Aorta (tissue), 5 donors: ENCODE measurements at places on chromosomes 3 and 15. TPM values are rescaled to one million over a fixed set of nuclear protein-coding genes. Genes with fewer than 3 reads are reported as not detected.

ANXA2 gene
- 699 TPM for total RNA-seq

PAQR5 gene
- 0.71 TPM for total RNA-seq

MEX3B gene
- total RNA-seq, result 1.2 TPM

CCDC39 gene
- total RNA-seq, result 0.60 TPM

TLNRD1 gene
- total RNA-seq, result 24.4 TPM

GPR149 gene
- not detected for total RNA-seq

DNA sequence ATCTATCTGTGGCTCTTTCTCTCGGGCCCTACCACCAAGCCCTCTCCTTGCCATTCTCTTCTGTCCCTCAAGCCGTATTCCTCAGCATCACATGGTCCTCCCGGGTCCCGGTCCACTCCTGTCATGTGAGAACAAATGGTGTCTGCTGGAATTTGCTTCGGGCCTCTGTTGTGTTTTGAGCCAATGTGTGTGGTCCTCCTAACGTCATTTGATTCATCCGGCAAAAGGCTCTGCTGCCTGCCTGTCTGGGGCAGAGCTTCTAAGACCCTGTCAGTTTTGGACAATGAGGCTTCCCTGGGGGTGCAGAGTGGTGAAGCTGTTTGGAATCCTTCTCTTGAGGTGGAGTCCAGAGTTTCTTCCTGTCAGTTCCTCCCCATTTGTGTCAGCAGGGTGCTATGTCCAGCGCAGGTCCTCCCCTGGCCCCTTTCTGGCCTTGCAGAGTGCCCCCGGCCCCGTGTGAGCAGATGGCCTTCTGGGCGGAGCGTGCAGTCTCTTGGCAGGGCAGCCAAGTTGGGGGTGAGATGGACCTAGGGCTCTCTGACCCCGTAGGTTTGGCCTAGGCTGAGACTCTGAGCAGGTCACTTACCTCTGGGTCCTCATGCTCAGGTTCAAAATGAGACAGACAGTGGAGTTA, 93.6 kb downstream of the APBA2 start:
- no peaks in the 10 kb centered on the region for H3K4me1 ChIP-seq
- no peaks in the 10 kb centered on the region for H3K36me3 ChIP-seq
- DNase-seq, result no peak
- no peak overlapping the region for H3K4me3 ChIP-seq

DNA sequence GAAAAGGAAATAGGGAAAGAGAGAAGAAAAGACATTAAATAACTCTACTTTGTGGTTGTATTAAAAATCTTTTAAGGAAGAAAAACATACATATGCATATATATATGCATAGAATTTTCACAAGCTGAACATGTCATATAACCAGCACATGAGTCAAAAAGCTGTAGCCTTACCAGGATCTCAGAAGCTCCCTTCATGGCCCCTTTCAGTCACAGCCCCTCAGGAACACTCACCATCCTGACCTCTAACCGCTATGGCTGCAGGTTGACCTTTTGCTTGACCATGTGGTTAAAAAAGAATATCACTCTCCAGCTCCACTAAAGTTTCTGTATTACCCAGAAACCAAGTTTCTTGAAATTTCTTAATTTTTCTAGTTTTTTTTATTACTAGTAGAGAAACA, 103.4 kb downstream of the CHST2 start:
- H3K4me3 ChIP-seq, result no peak overlapping the region
- no peaks in the 10 kb centered on the region for H3K36me3 ChIP-seq
- H3K27ac ChIP-seq, result no peak overlapping the region

DNA sequence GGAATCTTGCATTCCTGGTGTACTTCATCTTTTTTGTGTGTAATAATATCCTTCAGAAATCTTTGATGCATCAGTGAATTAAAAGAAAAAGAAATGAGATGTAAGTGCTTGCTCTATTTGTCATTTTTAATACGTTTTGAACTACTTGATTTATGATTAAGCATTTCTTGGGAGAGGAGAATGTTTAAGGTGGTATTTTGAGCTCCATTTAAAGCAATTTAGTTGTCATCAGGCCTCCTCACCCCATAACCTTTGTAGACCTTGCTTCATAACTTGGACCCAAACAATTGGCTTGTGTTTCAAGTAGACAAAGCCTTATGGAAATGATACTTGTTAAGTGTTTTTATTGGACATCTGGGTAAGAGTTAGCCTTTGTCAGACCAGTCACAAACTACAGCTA, 87.1 kb upstream of the VEPH1 start:
- no peak overlapping the region for H3K4me3 ChIP-seq
- no peaks in the 10 kb centered on the region for H3K4me1 ChIP-seq
- H3K27ac ChIP-seq, result no peak overlapping the region
- DNase-seq, result no peak

DNA sequence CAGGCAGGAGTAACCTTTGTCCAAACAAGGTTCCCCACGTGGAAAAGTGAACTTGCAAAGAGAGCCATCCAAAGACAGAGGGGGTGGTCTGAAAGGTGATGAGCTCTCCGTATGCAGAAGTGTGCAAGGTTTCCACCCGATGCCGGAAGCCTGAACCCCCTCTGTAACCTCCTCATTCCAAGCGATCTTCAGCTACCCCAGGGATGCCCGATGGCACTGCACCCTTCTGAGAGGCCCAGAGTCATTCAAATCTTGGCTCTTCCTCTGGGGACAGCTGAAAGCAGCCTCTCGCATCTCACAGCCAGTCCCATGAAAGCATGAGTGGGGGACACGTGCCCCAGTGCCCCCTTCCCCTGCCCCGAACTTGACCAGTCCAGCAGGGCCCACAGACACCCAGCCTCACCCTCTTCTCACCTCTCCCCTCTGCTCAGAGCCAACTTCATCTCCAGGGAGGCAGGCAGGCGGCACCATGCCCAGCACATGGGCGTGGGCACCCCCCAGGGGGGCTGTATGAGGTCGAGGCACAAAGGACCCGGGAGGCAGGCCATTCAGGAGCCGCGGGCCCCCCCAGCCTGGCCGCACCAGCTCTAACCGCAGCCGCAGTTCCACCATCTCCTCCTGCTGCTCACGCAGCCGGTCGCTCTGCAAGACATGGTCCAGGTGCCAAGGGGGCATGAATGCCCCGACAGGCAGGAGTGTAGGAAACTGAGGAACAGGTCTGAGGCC, 8.7 kb downstream of the KIF7 start:
- no peaks in the 10 kb centered on the region for H3K36me3 ChIP-seq
- no peak overlapping the region for H3K4me3 ChIP-seq
- H3K27me3 ChIP-seq, result no peaks in the 10 kb centered on the region
- no peak for DNase-seq
- no peak overlapping the region for H3K27ac ChIP-seq

DNA sequence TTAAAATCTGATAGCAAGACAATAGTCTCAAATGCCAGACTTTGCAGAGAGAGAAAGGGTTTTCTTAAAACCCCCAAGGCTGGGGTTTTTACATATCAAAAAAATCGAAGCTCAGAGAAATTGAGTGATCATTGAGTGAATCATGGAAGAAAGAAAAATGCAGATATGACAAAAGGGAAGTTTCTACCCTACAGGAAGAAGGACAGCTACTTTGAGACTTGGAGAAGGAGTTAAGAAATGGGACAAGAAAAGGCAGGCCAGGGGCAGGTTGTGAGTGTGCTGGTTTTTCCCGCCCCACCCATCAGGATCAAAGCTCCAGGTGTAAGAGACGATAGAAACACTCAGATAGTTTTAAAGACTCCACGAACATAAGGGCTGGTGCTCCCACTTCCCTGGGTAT, 18.6 kb downstream of the TMEM158 start:
- no peak overlapping the region for H3K4me3 ChIP-seq
- no peaks in the 10 kb centered on the region for H3K36me3 ChIP-seq
- no peaks in the 10 kb centered on the region for H3K4me1 ChIP-seq
- no peak for DNase-seq
- H3K27me3 ChIP-seq, result no peaks in the 10 kb centered on the region
- H3K27ac ChIP-seq, result no peak overlapping the region

DNA sequence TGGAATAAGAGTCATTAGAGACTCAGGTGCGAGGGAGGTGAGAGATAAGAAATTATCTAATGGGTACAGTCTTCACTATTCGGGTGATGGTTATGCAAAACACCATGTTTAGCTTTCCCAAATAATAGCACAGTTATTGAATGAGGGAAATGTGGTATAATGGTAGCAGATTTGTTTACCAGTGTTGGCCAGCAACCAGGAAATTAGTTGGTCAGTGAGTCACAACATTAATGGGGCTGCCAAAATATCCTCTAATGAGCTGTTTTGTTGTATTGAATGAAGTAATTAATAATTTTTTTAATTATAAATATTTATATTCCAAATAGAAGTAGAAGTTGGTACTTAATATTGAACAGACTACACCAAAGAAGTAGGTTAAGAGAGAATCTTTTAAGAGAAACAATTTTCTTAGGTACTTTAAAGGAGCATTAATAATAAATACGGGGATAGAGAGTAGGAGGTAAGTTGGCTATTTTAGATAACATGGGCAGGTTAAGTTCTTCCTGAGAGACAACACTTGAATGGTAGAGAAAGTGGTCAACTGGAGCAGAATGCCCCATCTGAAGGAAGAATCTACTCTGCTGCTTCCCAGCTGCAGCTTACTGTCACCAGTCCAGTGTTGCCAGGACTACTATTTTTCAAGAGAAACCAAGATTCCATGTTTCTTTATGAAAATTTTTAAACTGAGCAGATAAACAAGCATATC, 218.8 kb downstream of the UBE2E2 start:
- no peak for DNase-seq
- no peaks in the 10 kb centered on the region for H3K27me3 ChIP-seq
- H3K4me1 ChIP-seq, result no peaks in the 10 kb centered on the region
- H3K27ac ChIP-seq, result no peak overlapping the region

- H3K4me1 ChIP-seq, result no peaks in the 10 kb centered on the region
- H3K27ac ChIP-seq, result no peak overlapping the region
- DNase-seq, result no peak
These were observed 107.2 kb upstream of the ALDH1A3 start for GRCh38 chr15:100772478-100772877.

- no peaks in the 10 kb centered on the region for H3K36me3 ChIP-seq
- no peaks in the 10 kb centered on the region for H3K27me3 ChIP-seq
- peaks cover 6% of the 10 kb centered on the region for H3K4me1 ChIP-seq
- DNase-seq, result no peak
These were observed 3.1 kb downstream of the OXSR1 start for GRCh38 chr3:38168151-38169026.

- peak overlapping the region; percentile 68 for H3K27ac ChIP-seq
- no peaks in the 10 kb centered on the region for H3K27me3 ChIP-seq
- no peak for DNase-seq
- no peaks in the 10 kb centered on the region for H3K36me3 ChIP-seq
- peaks cover 3% of the 10 kb centered on the region for H3K4me1 ChIP-seq
These were observed 9.5 kb downstream of the LIMD1 start for GRCh38 chr3:45604066-45604465.

DNA sequence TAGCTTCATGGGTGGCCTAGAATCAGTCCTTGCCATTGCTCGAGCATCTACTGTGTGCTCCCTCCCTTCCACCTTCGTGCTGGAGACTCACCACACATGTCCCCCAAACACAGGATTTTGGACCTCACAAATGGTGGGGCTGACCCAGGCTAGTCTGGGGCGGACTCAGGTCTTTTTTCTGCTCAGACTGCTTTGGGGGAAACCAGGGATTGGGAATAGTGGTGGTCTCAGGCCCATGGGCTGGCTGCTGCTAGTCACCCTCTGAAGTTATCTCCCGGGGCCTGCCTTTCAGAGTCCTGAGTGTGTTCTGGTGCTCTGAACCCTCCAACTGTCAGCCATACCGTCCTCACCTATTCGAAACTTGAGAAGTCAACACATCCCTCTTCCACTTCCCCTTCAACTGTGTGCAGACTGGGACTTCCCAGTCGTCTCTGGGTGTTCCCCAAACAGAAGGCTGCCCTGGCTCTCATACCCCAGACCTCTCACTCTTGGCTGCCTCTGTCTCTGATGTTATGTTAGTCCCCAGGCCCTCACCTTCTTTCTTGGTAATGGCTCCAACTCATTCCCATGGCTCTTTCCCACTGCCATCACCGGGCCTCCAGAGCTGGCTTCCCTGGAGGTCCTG, 46.0 kb downstream of the PPCDC start:
- DNase-seq, result no peak
- no peak overlapping the region for H3K4me3 ChIP-seq
- no peak overlapping the region for H3K27ac ChIP-seq
- H3K4me1 ChIP-seq, result no peaks in the 10 kb centered on the region
- H3K27me3 ChIP-seq, result no peaks in the 10 kb centered on the region
- no peaks in the 10 kb centered on the region for H3K36me3 ChIP-seq

GRCh38 chr15:50049871-50050270, 69.2 kb downstream of the ATP8B4 start:
- H3K4me3 ChIP-seq, result no peak overlapping the region
- no peaks in the 10 kb centered on the region for H3K4me1 ChIP-seq
- no peaks in the 10 kb centered on the region for H3K36me3 ChIP-seq
- DNase-seq, result no peak

- no peaks in the 10 kb centered on the region for H3K4me1 ChIP-seq
- H3K4me3 ChIP-seq, result no peak overlapping the region
- no peak for DNase-seq
- no peaks in the 10 kb centered on the region for H3K36me3 ChIP-seq
- H3K27me3 ChIP-seq, result no peaks in the 10 kb centered on the region
These were observed 140.4 kb upstream of the ATP2B2 start for GRCh38 chr3:10645800-10646199.

GRCh38 chr3:77799278-77799677, 759.4 kb downstream of the ROBO2 start:
- no peaks in the 10 kb centered on the region for H3K36me3 ChIP-seq
- H3K4me3 ChIP-seq, result no peak overlapping the region
- no peak for DNase-seq

GRCh38 chr3:12839156-12839946, 2.0 kb downstream of the RPL32 start:
- no peaks in the 10 kb centered on the region for H3K27me3 ChIP-seq
- peaks cover 9% of the 10 kb centered on the region for H3K36me3 ChIP-seq
- no peak for DNase-seq
- no peak overlapping the region for H3K27ac ChIP-seq

- no peaks in the 10 kb centered on the region for H3K27me3 ChIP-seq
- no peak for DNase-seq
- H3K4me3 ChIP-seq, result no peak overlapping the region
- H3K27ac ChIP-seq, result no peak overlapping the region
- no peaks in the 10 kb centered on the region for H3K36me3 ChIP-seq
- H3K4me1 ChIP-seq, result peaks cover 2% of the 10 kb centered on the region
These were observed 6.8 kb downstream of the CHRM5 start for GRCh38 chr15:33975022-33975565.

DNA sequence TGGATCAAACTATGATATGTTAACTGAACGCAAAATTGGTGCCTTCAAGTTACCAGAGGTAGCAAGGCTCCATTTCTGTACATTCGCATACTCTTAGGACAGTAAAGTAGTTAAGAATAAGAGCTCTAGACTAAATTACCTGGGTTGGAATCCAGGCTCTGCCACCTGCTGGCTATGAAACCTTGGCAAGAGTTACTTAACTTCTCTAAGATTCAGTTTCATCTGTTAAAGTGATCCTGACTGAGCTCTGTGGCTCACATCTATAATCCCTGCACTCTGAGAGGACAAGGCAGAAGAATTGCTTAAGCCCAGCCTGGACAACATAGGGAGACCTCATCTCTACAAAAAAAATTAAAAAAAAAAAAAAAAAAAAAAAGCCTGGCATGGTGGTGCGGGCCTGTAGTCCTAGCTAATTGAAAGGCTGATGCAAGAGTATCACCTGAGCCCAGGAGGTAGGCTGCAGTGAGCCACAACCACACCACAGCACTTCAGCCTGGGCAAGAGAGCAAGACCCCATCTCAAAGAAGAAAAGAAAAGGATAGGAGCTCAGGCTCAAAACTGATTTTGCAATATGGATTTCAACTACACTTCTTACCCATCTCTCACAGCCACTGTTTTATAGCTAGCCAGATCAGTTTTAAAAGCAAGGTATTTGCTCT, 21.3 kb downstream of the GSK3B start:
- H3K27me3 ChIP-seq, result no peaks in the 10 kb centered on the region
- no peak overlapping the region for H3K4me3 ChIP-seq
- DNase-seq, result no peak
- no peaks in the 10 kb centered on the region for H3K4me1 ChIP-seq
